ENCODE measurements at places on chromosomes 1 and 21.
A peak's percentile ranks its signal among the peaks of the same experiment; 100 is the strongest.

DNA sequence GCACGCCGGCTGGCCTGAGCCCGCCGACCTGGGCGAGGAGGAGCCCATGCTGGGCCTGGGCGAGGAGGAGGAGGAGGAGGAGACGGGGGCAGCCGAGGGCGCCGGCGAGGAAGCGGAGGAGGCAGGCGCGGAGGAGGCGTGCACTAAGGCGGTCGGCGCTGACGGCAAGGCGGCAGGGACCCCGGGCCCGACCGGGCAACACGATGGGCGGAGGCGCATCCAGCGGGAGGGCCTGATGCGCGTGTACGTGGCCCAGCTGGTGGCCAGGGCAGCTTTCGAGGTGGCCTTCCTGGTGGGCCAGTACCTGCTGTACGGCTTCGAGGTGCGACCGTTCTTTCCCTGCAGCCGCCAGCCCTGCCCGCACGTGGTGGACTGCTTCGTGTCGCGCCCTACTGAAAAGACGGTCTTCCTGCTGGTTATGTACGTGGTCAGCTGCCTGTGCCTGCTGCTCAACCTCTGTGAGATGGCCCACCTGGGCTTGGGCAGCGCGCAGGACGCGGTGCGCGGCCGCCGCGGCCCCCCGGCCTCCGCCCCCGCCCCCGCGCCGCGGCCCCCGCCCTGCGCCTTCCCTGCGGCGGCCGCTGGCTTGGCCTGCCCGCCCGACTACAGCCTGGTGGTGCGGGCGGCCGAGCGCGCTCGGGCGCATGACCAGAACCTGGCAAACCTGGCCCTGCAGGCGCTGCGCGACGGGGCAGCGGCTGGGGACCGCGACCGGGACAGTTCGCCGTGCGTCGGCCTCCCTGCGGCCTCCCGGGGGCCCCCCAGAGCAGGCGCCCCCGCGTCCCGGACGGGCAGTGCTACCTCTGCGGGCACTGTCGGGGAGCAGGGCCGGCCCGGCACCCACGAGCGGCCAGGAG is 7.2 kb upstream of the IBA57 start:
- no peak for DNase-seq

- no peak for DNase-seq
Observed at GRCh38 chr1:47459253-47459788, 21.5 kb downstream of the FOXD2 start.

DNA sequence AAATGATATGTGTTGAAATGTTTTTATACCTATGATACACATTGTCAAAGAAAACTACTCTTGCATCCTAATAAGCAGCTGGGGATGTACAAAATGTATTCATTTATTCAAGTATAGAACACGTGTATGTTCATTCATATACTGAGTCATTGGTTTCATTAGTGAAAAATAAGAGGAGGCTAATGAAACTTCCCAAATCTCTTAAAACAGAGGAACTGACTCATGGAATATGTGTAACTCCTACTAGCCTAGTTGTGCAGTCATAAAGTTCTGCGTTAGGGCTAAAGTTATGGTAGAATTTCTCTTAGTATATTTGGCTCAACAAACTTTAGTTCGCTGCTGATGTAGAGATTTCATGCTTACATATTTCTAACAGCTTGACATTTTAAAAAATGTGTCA is 441.6 kb downstream of the NCAM2 start:
- no peak for DNase-seq

GRCh38 chr21:44511219-44511937 is 28.6 kb downstream of the KRTAP10-1 start:
- DNase-seq: no peak

GRCh38 chr1:243494741-243495431 is 239.0 kb downstream of the SDCCAG8 start:
- DNase-seq: no peak

DNA sequence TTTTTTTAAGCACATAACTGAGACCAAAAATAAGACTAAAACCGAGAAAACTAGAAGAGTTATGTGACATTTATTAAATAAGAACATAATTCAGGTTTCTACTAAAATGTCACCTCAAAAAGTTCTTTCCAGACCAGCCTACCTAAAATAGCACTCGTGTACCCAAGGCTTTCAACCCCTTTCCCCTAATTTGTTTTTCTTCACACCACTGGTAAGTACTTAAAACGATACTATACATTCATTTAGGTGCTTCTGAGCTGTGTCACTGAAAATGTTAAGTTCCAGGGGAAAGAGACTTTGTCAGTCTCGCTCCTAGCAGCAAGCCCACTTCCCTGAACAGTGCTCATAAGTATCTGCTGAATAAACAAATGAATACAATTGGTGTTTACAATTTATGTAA is 6.8 kb downstream of the RRAGC start:
- no peak for DNase-seq

DNA sequence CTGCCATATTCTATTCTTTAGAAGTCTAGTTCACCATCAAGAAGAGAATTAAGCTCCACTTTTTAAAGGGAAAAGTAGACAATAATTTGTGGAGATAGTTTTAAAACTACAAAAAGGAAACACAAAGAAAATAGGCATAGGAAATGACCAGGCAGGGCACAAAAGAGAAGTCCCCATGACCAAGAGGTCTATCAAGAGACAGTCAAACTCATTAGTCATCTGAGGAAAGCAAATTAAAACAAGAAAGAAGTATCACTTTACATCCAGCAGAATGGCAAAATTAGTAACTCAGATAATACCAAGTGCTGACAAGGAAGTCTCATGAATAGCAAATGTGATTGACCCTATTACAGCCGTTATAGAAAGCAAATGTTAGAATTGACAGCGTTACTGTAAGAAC is 243.7 kb upstream of the SNX7 start:
- DNase-seq: no peak

DNA sequence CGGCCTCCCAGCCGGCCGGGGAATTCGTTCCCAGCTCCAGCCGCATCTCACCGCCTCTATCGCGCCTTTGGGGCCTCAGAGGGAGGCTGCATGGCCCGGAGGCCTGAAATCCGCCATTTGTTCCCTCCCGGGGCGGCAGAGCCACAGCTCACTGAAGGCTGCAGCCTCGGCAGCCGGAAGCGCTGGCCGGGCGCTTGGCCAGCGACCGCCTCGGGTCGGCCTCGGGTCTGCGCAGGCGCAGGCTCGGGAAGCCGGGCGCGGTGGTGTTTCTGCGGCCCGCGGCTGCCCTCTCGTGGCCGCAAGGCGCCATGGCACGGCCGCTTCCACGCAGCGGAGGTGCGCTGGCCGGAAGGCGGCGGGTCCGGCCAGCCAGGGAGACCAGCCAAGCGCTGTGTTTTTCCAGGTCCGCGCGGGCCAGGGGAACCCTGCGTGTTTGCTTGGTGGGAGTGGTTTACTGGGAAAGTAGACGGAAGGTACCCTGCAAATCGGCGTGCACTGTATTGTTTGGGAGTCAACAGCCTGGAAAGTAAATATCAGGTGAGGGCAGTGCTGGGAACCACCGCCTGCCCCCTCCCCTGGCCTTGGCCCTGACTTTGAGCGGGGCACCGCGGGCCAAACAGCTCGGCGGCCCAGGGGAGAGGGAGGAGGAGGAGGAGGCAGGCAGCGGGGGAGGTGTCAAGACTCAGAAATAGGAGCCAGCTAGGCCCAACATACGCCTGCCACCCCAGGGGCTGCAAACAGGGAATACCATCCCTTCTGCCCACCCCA is 52.7 kb upstream of the CD34 start:
- DNase-seq: peak; percentile 56

GRCh38 chr1:36937371-36937770 is 96.9 kb downstream of the GRIK3 start:
- no peak for DNase-seq

GRCh38 chr21:42350927-42351426 is at the start of gene TFF2:
TSS of gene TFF2 (minus strand) at chr21:42350994. CDS start at chr21:42350957, 37 bp downstream.
- DNase-seq: no peak

GRCh38 chr1:160256396-160257046 is 5.8 kb downstream of the DCAF8 start:
- no peak for DNase-seq

DNA sequence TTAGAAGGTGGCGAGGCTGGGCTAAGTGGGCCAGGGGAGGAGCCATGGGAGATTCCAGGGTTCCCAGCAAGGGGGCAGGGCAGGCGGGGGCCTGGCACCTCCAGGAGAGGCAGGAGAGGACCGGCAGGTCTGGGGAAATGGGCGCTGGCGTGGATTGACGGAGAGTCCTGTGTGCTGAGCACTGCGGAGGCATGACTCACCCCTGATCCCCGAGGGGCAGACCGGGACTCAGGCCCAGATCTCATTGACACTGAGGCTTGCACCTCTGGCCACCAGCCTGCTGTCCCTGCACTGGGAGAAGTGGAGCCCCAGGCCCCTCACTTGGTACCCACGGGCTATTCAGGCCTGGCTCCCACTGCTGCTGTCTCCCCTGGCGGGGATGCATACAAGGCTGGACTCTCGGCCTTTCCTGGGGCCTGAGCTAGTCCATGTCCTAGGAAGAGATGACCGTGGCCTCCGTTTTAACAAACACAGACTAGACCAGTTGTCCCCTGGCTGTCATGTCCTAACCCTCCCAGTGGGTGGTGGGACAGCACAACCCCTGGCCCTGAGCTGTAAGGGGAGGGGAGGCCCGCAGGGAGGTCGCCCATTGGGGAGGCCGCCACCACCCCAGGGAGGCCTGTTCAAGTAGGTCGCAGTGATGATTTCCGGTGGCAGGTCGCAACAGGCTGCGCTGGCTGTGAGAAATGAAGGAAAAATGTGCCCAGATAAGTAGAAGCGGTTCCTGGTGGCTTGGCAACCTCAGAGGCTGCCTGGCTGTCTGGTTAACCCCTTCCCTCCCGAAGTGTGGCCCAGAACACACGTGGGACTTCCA is 39.7 kb downstream of the RIPK4 start:
- DNase-seq: no peak

DNA sequence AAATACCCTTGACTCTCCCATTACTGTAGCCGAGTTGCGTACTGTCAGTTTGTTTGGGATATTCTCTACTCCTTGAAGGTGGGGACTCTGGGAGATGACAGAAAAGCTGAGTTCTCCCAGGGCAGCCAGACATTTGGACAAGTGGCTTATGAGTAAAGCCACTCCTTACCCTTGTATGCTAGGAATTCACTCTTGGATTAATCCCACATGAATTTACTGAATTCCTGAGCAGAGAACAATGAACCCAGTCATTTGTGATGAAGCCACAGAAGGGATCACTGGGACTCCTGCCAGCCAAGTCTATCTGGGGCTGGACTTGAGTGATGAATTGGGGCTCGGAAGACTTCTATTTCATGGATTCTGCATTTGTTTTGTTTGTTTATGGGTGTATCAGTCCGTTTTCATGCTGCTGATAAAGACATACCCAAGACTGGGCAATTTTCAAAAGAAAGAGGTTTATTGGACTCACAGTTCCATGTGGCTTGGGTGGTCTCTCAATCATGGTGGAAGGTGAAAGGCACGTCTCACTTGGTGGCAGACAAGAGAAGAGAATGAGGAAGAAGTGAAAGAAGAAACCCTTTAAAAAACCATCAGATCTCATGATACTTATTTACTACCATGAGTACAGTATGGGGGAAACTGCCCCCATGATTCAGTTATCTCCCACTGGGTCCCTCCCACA is 25.1 kb downstream of the C1orf116 start:
- DNase-seq: no peak

DNA sequence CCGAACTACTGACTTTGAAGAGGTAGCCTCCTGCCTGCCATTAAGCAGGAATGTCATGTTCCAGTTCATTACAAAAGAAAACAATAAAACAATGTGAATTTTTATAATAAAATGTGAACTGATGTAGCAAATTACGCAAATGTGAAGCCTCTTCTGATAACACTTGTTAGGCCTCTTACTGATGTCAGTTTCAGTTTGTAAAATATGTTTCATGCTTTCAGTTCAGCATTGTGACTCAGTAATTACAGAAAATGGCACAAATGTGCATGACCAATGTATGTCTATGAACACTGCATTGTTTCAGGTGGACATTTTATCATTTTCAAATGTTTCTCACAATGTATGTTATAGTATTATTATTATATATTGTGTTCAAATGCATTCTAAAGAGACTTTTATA is 159.8 kb upstream of the SGIP1 start:
- no peak for DNase-seq

DNA sequence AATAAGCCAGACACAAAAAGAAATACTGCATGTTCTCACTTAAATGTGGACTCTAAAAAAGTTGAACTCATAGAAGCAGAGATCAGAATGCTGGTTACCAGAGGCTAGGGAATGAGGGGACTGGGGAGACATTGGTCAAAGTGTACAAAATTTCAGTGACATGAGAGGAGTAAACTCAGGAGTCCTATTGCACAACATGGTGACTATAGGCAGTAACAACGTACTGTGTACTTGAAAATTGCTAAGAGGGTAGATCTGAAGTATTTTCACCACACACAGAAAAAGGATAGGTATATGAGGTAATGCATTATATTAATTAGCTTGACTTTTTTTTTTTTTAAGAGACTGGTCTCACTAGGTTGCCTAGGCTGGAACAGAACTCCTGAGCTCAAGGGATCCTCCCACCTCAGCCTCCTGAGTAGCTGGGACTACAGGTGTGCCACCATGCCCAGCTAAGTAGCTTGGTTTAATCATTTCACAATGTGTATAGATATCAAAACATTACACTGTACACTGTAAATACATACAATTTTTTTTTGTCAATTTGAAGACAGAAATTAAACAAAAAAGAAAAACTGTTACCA is 7.4 kb downstream of the ZNF496 start:
- no peak for DNase-seq

GRCh38 chr1:235156265-235156664 is 4.8 kb downstream of the RBM34 start:
- no peak for DNase-seq

GRCh38 chr1:231322880-231323530 is 14.6 kb downstream of the EXOC8 start:
- DNase-seq: no peak

DNA sequence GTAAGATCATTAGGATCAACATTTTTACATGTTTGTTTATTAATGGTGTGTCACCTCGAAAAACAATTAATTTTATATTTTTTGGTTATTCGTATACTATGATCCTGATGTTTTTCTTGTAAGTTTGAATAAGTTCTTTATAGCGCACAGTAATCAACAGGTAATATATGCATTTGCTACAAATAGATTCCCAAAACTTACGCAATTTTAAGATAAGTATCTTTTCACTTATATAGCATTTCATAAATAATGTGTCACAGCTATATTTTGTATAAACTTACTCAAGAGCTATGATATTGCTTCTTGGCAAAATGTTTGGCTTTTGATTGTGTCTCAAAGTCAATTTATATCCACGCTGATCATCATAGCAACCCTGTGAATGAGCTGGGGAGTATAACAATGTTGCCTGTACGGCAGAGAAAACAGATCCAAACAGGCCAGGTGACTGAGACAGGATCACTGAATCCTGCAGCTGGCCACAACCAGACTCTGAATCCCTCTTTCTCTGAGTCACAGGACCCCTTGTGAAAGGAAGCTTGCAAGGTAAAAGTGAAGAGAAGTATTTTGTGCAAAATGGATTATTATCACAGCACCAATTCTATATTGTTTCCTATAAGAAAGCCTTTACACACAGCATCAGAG is 48.6 kb downstream of the GNG12 start:
- DNase-seq: no peak

GRCh38 chr1:153805886-153806719 is 30.9 kb downstream of the SLC27A3 start:
- no peak for DNase-seq

GRCh38 chr1:240423246-240423924 is 188.6 kb downstream of the GREM2 start:
- DNase-seq: no peak

GRCh38 chr1:111290630-111291029 is at the start of gene CHIA:
TSS of gene CHIA (plus strand) at chr1:111290851. CDS start at chr1:111310468, 19,617 bp downstream.
- DNase-seq: no peak

GRCh38 chr1:239566074-239566473 is 179.7 kb downstream of the CHRM3 start:
- no peak for DNase-seq

GRCh38 chr1:44941424-44942324 is 44.7 kb downstream of the EIF2B3 start:
- no peak for DNase-seq
